Osteoblast (primary cell): ENCODE measurements at places on chromosomes 3 and 15. TPM values are rescaled to one million over a fixed set of nuclear protein-coding genes. Genes with fewer than 3 reads are reported as not detected.

GRCh38 chr3:12782172-12782815, 14.2 kb upstream of the CAND2 start:
- no peaks in the 10 kb centered on the region for H3K36me3 ChIP-seq
- no peaks in the 10 kb centered on the region for H3K4me1 ChIP-seq
- no peak overlapping the region for H3K27ac ChIP-seq
- no peak overlapping the region for H3K4me3 ChIP-seq
- DNase-seq: no peak
- H3K27me3 ChIP-seq: peaks cover 19% of the 10 kb centered on the region

DNA sequence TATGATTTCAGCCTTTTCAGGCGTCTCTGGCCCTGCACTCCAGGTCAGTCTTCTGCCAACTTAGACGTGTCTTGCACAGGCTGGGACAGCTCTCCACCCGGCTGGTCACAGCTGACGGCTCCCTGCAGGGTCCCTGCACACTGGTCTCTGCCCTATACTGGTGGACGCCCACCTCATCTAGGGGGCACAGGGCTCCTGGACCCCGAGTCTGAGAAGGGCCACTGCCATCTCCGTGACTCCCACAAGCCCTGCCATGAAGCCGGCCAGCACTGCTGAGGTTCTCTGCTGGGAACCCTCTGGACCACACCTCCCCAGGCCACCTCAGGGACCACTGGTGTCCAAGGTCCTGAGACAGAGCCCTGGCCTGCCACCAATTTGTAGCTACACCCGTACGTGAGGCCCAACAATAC, 40.5 kb downstream of the CYFIP1 start:
- peaks cover 65% of the 10 kb centered on the region for H3K36me3 ChIP-seq
- no peak overlapping the region for H3K27ac ChIP-seq
- peak; percentile 72 for DNase-seq
- no peak overlapping the region for H3K4me3 ChIP-seq

- peak; percentile 97 for DNase-seq
- peaks cover 25% of the 10 kb centered on the region for H3K4me1 ChIP-seq
- no peaks in the 10 kb centered on the region for H3K36me3 ChIP-seq
- H3K27ac ChIP-seq: no peak overlapping the region
These were observed 670 bp upstream of the ISLR start for GRCh38 chr15:74172701-74173379.

DNA sequence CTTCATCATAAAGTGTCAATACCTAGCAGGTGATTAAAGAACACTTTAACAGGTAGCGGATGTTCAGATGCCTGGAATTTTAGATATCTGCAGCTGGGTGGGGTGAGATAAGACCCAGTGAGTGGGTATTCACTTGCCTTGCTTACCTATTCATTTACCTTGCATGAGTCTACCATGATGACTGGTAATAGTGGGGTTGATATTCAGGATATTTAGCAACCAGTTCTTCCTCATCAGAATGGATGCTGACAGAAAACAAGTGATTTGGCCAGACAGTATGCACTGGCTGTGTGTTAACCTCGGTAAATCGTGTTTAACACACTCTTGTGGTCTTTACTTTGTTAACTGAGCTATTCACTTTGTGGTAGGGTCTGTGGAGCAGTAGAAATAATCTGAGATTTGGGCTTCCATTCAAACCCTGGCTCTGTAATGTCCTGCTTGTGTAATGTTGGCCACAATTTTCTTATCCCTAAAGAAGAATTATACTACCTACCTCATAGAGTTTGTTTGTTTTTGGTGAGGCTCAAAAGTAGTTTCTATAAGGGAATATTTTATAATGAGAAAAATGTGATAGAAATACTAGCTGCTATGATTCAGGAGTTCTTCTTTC, 391.9 kb upstream of the TBL1XR1 start:
- H3K4me3 ChIP-seq: no peak overlapping the region
- peaks cover 17% of the 10 kb centered on the region for H3K4me1 ChIP-seq
- H3K27me3 ChIP-seq: no peaks in the 10 kb centered on the region
- H3K36me3 ChIP-seq: no peaks in the 10 kb centered on the region

- no peak for DNase-seq
- H3K36me3 ChIP-seq: no peaks in the 10 kb centered on the region
- H3K27ac ChIP-seq: no peak overlapping the region
- H3K27me3 ChIP-seq: no peaks in the 10 kb centered on the region
These were observed 158.4 kb downstream of the TIGIT start for GRCh38 chr3:114452256-114452655.

- H3K36me3 ChIP-seq: peaks cover 8% of the 10 kb centered on the region
These were observed 125.7 kb downstream of the TBL1XR1 start for GRCh38 chr3:177071496-177072156.

DNA sequence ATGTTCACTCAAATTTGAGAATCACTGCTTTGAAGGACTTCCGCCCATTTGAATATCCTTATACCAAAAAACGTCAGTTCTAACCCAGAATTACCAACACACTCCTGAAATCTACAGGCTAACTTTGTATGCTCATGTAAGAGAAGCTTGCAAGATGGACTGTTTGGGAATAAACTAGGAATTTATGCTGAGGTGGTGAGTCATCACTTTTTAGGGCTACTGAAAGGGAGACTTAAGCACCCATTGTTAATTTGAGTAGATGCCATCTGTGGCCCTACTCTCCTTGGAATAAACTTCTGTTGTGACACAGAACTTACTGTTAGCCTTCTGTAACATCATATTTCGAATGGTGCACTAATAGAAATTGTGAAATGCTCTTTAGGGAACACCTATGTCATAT, 74.6 kb downstream of the FGF12 start:
- no peak overlapping the region for H3K27ac ChIP-seq
- no peaks in the 10 kb centered on the region for H3K4me1 ChIP-seq
- H3K27me3 ChIP-seq: no peaks in the 10 kb centered on the region
- no peaks in the 10 kb centered on the region for H3K36me3 ChIP-seq
- no peak overlapping the region for H3K4me3 ChIP-seq
- DNase-seq: no peak

DNA sequence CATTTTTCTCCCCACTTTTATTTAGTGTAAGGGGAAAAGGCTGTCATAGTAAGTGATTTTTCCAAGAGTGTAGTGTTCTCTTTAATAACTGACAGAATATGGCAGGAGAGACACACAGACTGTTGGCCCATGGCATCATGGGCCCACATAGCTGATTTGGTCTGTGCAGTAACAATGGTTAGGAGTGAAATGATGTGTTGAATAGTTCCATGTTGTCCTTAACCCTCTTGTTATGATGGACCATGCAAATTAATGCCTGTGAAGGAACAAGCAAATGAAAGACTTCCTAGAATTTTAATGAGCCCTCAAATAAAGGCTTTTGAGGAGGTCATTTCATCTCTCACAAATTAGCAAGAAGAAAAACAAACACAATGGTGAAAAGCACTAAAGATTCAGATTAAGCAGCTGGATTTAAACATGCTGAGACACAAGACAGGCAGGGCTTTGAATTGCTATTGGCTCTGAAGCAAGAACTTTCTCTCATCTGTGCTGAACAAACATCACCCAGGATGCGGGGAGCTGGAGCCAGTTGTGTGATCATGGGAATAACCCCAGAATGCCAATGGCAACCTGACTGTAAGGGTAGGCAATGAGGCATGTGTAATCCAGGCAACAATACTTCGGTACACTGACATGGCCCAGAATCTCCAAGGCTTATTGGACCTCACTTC, 136.7 kb upstream of the VEPH1 start:
- peaks cover 8% of the 10 kb centered on the region for H3K27me3 ChIP-seq
- DNase-seq: no peak
- no peak overlapping the region for H3K4me3 ChIP-seq
- H3K36me3 ChIP-seq: no peaks in the 10 kb centered on the region

DNA sequence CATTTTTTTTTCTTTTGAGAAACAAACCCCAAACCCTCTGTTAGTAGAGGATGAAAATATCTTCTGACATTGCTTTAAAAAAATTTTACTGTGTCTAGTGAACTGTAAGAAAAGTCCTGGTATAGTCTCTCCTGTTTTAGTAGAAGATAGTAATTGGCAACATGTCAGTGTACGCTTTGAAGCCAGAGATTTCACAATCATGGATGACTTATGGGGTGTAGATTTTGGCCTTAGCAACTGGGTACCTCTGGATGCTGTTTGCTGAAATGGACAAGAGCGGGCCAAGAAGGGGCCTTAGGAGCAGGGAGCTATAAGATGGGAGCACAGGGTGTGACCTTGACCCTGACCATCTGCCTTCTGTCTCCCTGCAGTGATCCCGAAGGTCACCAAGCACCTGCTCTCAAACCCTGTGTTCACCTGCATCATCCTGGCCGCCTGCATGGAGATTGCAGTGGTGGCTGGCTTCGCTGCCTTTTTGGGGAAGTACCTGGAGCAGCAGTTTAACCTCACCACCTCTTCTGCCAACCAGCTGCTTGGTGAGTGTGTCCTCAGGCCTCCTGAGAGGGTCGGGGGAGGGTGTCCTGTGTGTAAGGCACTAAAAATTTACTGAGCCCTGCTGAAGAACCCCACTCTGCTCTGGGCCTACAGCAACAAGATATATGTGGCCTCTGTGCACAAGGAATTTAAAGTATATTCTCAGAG, 266.7 kb downstream of the SLCO3A1 start:
- H3K27ac ChIP-seq: no peak overlapping the region
- H3K4me3 ChIP-seq: no peak overlapping the region
- peaks cover 15% of the 10 kb centered on the region for H3K4me1 ChIP-seq
- no peaks in the 10 kb centered on the region for H3K27me3 ChIP-seq
- no peaks in the 10 kb centered on the region for H3K36me3 ChIP-seq
- DNase-seq: no peak

GRCh38 chr3:166211451-166211850, 374.2 kb upstream of the BCHE start:
- H3K36me3 ChIP-seq: no peaks in the 10 kb centered on the region
- H3K4me3 ChIP-seq: no peak overlapping the region
- H3K27me3 ChIP-seq: no peaks in the 10 kb centered on the region
- no peak overlapping the region for H3K27ac ChIP-seq
- no peak for DNase-seq

DNA sequence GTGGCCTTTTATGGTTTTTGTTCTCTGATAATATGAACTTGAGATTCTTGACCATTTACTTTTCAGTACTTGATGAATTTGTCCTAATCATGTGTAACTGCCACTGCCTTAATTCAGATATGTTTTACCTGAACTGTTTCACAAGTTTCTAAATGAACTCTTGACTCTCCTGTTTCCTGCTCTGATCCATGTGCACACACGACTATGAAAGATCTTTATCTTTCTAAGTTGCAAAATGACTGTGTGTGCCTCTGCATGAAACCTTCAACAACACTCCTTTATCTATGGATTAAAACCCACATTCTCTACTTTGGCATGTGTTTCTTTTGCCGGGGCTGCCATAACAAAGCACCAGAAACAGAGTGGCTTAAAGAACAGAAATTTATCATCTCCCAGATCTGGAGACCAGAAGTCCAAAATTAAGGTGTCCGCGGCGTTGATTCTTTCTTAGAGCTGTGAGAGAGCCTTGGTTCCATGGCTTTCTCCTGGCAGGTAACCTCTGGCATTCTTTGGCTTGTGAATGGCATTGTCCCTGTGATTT, 275.0 kb downstream of the ADAMTSL3 start:
- H3K4me1 ChIP-seq: no peaks in the 10 kb centered on the region
- no peak overlapping the region for H3K4me3 ChIP-seq
- no peak overlapping the region for H3K27ac ChIP-seq
- no peaks in the 10 kb centered on the region for H3K36me3 ChIP-seq

GRCh38 chr3:48474619-48475018, 28.1 kb downstream of the ATRIP start:
- no peak overlapping the region for H3K4me3 ChIP-seq
- H3K27ac ChIP-seq: no peak overlapping the region
- peaks cover 6% of the 10 kb centered on the region for H3K36me3 ChIP-seq
- H3K4me1 ChIP-seq: peaks cover 12% of the 10 kb centered on the region
- H3K27me3 ChIP-seq: no peaks in the 10 kb centered on the region

- no peaks in the 10 kb centered on the region for H3K27me3 ChIP-seq
- DNase-seq: no peak
- H3K27ac ChIP-seq: no peak overlapping the region
- peaks cover 4% of the 10 kb centered on the region for H3K36me3 ChIP-seq
These were observed 15.2 kb downstream of the RFTN1 start for GRCh38 chr3:16498130-16498890.

The FANCD2OS gene
- not detected in 2 replicates for total RNA-seq

The CYP1A2 gene
- total RNA-seq: not detected in 2 replicates

The TIMP4 gene
- total RNA-seq: 2.4 and 3.3 TPM in 2 replicates

The GABRG3 gene
- total RNA-seq: not detected in 2 replicates

The CRYGS gene
- total RNA-seq: 0.88 and 1.8 TPM in 2 replicates

The POPDC2 gene
- total RNA-seq: 1.1 and 1.8 TPM in 2 replicates

The ZNF860 gene
- total RNA-seq: 0.59 and 0.72 TPM in 2 replicates

The PLA2G4E gene
- not detected in 2 replicates for total RNA-seq

The SLC6A6 gene
- total RNA-seq: 76.6 and 86.5 TPM in 2 replicates

The SLC2A2 gene
- not detected in 2 replicates for total RNA-seq

The CD96 gene
- under 0.01 TPM in 1 of 2 replicates, not detected in the other for total RNA-seq
